ENCODE measurements at places on chromosomes 4 and X. TPM values are rescaled to one million over a fixed set of nuclear protein-coding genes. Genes with fewer than 3 reads are reported as not detected.

DNA sequence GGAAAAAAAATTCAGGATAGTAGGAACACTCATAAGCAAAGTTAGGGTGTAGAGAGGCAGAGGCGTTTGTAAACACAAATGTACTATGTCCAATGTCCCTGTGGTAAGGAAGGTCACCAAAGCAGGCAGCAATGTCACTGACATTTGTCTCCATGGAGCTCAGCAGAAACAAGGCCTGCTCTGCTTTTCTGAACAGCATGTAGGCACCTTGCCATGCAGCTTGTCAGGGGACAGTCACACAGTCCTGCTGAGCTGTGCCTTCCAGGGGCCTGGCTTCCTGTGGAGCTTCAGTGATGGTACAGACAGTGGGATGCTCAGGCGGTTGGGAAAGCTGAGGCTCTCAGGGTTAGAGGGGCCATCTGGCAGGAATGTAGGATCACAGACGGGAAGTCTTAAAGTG is 74.5 kb upstream of the HS3ST1 start:
- no peak for DNase-seq

GRCh38 chr4:629915-630641 is 4.7 kb downstream of the PDE6B start:
- no peak for DNase-seq

The HELT gene
- not detected for total RNA-seq

The TRAM1L1 gene
- total RNA-seq: 4.3 TPM

The ZNF711 gene
- total RNA-seq: 2.0 TPM

GRCh38 chr4:39682138-39682537 is 15.8 kb upstream of the UBE2K start:
- DNase-seq: no peak

The CAPN6 gene
- not detected for total RNA-seq

GRCh38 chr4:186285147-186285546 is 19.2 kb downstream of the F11 start:
- no peak for DNase-seq

DNA sequence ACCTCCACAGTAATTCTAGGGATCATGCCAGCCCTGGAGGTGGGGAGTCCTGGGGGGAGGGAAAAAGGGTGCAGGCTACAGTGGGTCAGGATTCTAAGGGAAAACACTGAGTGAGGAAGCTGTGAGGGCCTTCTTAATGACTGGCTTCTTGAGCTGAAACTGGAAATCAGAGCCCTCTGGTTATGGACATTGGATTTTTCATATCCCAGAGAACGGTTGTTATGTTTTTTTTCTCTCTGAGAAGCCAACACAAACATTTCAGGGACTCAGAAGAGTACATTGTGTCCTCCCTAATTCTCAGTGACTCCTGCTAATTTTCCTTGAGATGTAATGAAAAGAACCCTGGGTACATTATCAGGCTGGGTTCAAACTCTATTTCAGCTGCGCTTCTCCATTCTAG is 162.4 kb upstream of the PRDX4 start:
- no peak for DNase-seq

DNA sequence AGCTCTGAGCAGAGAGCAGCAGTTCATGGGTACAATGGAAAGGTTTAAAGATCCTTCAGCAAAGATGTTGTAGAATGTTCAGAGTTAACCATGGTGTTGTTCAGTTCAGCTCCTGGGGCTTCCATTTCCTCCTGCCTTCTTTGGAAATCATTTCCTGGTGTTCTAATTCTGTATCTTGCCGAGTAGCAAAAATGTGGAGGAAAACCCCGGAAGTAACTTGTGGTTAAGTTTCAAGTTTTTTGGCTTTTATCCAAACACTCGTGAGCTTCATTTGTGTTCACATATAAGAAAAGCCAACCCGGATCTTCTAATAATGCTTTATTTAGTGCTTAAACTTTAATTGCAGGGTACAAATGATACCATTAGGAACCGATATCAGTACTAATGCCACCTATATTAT is 33.6 kb upstream of the ARX start:
- DNase-seq: peak; percentile 9

DNA sequence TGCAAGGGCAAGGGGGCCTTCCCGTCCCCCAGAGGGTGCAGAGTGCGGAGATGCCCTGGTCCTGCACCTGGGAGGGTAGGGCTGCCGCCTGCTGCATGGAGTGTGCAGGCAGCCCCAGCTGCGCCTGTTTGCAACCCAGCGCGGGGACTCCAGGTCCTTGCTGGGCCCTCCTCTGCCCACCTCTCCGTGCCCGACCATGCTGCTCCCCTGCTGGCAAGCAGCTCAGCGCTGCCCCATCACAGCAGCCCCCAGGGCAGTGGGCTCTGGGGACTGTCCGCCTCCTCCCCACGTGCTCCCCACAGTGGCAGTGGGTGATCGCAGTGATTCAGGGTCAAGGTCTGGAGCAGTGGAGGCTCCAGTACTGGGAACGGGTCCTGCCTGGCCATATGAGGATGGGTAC is 5.0 kb upstream of the FBXW7 start:
- no peak for DNase-seq

GRCh38 chr4:108846568-108846967 is 83.7 kb upstream of the ETNPPL start:
- DNase-seq: no peak

DNA sequence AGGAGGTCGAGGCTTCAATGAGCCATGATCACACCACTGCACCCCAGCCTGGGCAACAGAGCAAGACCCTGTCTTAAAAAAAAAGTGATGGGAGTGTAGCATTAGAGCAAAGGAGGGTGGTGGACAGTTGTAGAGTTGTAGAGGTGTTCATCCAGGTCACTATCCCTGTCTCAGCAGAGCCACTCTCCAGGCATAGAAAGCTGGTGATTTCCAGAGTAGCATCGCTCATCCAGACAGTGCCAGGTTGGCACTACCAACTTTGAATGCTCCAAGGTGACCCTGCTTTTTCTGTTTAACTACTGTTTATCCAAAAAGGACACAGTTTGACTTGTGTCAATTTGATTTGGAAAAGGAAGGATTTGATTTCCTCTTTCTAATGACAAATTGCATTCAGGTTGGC is 147.3 kb downstream of the USP46 start:
- no peak for DNase-seq

DNA sequence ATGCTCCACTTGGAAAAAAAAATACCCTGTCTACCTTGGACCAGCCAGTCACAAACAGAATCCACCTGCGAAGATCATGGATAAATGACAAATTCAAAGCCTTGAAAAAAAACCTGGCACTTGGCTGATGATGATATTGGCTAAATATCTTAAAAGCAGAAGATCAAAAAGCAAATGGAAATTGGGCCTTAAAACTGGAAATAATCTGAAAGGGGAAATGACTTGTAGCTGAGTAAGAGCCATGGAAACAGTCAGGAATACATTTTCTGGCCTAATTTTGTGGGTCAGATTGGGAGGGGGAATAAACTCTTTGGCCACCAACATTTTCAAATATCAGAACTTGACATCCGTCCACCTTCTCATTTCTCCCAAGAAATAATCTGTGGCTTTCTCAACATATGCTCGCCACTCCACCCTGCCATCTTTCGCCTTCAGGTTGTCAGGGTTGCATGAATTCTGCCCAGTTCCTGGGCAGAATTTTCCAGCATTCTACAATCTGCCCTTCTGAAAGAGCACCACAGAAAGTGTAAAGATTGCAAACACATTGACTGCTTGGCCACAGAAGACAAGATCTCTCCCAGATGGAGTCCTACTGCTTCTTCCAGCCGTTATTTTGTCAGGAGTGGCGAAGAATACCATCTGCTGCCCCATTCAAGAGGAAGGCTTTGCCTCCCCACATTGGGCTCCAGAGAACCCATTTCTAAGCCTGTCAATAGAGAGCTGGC is 1.7 kb upstream of the NDP start:
- DNase-seq: no peak

The FOXR2 gene
- not detected for total RNA-seq

DNA sequence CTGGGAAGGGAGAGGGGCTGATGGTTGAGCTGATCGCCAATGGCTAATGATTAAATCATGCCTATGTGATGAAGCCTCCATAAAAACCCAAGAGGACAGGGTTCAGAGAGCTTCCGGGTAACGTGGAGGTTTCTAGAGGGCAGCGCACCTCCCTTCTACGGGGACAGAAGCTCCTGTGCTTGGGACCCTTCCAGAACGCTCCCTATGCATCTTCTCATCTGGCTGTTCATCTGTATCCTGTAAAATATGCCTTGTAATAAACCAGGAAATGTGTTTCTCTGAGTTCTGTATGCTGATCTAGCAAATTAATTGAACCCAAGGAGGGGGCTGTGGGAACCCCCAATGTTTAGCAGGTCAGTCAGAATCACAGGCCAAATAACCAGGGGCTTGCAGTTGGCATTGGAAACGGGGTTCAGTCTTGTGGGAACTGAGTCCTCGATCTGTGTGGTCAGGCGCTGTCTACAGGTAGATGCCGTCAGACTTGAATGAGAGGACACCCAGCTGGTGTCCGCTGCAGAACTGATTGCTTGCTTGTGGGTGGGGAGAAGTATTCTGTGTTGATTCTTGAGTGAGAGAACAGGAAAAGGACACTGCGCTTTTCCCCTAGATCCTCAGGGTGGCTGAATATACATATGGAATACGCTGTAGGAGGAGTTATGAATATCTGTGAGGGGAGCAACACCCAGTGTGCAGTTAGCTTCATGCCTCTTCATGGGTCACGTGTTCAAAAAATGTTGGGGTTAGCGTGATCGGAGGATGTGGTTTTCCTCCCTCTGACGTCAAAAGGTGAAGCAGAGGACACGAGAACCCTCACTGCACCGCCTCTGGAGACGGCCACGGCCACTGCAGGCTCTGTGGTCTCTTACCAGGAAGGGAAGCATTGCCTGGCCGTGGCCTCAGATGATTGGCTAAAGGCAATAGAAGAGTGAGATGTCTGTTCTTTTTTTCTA is 29.2 kb downstream of the HTT-AS start:
- DNase-seq: peak; percentile 51

The PRRG1 gene
- total RNA-seq: 15.3 TPM

DNA sequence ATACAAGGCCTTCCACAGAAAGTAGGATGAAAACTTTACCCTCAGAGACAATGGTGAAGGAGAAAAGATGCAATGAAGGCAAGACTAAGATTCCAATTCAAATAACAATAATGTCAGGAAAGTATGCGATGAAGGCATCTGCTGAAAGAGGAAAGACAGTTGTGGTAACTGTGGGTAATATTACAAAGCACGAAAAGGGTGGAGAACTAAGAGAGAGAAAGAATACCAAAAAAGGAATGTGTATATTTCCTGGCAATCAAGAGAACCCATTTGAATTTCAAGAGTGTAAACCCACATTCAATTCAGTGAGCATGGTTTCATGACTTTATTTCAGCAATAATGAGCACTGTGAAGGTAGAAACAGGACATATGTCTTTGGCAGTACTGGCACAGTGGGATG is 225.5 kb downstream of the PALLD start:
- no peak for DNase-seq

- peak; percentile 75 for DNase-seq
These were observed 430.0 kb downstream of the INPP4B start for GRCh38 chr4:142416121-142416520.

DNA sequence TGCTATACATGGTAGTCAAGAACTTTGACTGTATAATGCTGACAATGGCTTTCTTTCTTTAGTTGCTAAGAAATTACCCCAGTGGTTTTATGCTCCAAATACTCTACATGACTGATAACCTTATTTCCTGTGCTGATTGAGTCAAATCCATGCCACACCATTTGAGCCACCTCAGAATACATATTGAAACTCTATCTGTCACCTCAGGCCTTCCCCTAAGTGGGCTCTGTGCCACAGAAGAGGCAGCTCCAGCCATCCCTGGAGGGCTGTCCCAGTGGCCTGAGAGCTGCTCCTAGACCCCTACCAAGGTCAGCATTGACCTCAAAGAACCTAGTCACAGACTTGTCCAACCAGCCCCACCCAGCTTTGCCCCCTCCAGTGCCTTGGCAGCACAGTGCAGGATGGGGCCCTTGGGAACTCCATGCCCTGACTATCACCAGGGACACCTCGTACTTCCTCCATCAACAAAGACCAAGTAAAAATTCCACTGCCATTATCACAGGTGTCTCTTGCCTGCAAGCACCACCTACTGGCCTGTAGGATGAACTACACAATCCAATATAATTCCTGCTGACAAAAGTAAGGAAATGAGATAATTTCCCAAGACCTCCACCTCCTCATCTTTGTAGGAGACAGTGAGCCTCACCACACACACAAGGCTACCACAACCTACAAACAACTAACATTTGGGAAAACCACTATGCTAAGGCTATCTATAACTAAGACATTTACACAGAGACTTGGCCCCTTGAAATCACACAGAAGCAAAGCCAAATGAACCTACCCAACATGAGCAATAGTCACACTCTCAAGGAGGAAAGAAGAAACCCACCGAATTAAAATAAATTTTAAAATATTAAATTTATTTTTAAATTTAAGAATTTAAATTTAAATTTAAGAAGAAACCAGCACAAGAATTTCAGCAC is 239.9 kb downstream of the NKX6-1 start:
- peak; percentile 43 for DNase-seq

- DNase-seq: no peak
These were observed 25.9 kb upstream of the LNX1 start for GRCh38 chr4:53617101-53617680.

DNA sequence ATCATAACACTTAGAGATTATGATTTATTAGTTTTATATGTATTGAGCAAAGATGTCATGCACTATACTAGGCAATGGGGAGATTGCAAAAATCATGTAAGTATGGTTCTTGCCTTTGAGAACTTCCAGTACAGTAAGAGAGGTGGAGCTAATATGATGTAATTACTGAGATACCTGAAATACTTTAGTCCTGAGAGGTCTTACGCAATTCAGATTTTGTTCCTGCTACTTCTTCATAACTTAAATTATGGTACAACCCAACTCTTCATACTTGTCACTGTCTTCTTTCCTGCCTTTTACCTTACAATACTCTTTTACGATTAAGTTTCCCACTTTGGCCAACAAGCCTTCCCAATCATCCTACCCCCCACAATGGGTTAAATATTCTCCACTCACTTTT is 564.2 kb upstream of the PITX2 start:
- DNase-seq: no peak

- DNase-seq: no peak
These were observed 159.8 kb upstream of the KIT start for GRCh38 chr4:54497947-54498346.

- DNase-seq: no peak
These were observed 63.8 kb upstream of the ENPP6 start for GRCh38 chr4:184281231-184282139.

The WDR1 gene
- total RNA-seq: 228 TPM

DNA sequence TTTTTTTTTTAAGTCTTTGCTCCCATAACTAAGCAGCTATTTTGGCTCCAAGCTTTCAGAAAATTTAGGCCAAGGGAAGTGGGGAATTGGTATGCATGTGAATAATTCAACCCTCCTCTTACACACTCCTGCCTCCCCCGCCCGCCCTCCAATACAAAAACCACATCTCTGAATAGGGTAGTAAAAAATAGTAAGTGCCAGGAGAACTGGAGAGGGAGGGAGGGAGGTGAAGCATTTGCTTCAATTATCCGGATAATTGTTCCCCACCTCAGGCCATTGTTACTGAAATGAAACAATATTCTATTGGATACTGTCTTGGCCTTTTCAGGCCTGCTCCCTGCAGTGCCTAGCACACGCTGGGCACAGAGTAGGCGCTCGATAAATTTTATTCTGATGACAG is 5.5 kb upstream of the GSX2 start:
- no peak for DNase-seq

The TNIP3 gene
- 0.72 TPM for total RNA-seq

- DNase-seq: no peak
These were observed 39.6 kb upstream of the SRPX start for GRCh38 chrX:38260231-38260630.

GRCh38 chr4:56084851-56085250 is 136.1 kb downstream of the CEP135 start:
- no peak for DNase-seq

The LARP7 gene
- total RNA-seq: 105 TPM

All from fibroblast of the aortic adventitia (primary cell).